Eye (tissue), 1 donor: ENCODE measurements at places on chromosomes 3 and 15.

DNA sequence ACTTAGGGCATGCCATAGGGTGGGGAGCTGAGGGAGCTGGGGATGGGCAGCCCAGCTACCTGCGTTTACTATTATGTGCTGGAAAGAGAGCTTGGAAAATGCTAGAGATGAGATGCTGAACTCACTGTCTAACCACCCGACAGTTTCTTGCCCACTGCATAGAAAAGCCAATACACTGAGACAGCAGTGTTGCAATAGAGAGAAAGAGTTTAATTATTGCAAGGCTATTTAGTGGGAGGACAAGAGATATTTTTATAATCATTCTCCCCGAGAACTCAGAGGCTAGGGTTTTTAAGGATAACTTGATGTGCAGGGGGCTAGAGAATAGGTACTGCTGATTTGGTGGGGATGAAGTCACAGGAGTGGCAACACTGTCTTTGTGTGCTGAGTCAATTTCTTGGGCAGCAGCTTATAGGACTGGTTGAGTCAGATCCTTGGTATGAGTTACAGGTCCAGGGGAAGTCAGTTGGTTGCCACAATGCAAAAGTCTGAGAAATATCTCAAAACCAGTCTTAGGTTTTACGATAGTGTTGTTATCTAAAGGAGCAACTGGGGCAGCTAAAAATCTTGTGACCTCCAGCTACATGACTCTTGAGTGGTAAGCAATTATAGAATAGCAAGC lies 205.9 kb downstream of the GABRG3 start:
- DNase-seq = no peak

GRCh38 chr3:49339581-49339940 lies 292 bp downstream of the USP4 start:
- no peak for DNase-seq

DNA sequence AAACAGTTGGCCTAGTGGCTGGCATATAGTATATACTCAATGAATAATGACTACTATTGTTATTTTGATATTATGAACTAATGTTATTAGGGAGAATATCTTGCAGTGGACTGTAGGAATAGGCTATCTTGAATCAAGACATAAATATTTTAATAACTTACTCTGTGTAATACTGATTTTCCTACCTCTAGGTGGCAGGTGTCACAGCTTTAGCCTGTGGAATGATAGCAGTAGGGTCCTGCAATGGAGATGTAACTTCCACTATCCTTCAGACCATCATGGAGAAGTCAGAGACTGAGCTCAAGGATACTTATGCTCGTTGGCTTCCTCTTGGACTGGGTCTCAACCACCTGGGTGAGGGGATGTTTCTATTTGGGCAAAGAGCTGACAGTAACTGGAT lies 6.5 kb downstream of the PSMD2 start:
- no peak for DNase-seq

DNA sequence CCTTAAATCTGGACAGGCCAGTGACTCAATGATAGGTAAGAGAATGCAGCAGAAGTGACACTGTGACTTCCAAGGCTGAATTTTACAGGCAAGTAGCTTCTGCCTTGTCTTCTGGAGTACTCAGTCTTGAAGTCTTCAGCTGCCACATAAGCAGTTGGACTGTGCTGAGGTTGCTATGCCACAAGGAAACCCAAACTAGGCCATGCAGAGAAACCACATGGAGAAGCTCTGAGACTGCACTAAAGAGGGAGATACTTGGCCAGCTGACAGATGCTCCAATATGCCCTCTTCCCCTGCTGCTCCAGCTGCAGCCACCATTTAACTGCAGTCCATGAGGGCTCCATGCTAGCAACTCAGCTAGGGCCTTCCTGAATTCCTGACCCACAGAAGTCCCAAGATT lies 119.4 kb upstream of the GADL1 start:
- no peak for DNase-seq

DNA sequence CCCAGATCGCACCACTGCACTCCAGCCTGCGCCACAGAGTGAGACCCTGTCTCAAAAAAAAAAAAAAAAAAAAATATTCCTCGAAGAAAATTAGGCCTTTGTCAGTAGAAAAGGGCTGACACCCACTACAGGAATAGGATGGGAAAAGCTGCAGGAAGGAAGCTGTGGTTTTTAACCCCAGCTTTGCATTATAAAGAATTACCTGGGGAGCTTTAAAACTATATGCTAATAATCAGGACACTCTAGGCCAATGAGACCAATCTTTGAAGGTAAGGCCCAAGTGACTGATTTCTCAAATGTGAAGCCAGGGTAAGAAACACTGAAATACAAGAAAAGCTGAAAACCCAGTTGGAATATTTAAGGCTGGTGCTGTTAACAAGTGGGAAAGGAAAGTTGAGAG lies 74.3 kb downstream of the RBPMS2 start:
- no peak for DNase-seq

GRCh38 chr3:187400756-187401155 lies 32.6 kb downstream of the RTP4 start:
- DNase-seq = no peak

DNA sequence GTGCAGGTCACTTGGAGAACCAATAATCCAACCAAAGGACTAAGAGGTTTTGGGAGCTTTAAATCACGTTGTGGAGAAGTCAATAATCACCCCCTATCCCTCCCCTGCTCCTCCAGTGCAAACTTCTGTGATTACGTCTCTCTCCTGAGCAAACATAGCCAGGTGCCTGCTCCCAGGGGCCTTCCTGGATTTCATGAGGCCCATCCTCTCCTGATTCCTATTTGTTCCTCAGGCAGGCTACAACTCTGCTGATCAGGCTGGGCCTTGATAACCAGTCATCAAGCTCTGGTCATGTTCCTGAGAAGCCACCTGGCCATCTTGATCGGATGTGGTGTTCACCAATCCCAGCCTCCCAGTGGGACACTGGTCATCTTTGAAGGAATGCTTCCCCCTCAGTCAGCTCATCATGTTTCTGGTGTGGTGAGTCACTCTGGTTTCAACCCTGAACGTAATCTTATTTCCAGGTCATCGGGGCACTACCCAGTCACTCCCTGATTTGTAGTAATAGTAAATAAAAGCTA lies 2.9 kb upstream of the ZNF710 start:
- no peak for DNase-seq
